ENCODE measurements at places on chromosomes 4 and X. TPM values are rescaled to one million over a fixed set of nuclear protein-coding genes. Genes with fewer than 3 reads are reported as not detected.

- no peak for DNase-seq
These were observed 17.9 kb downstream of the SMIM14 start for GRCh38 chr4:39620551-39621313.

- DNase-seq = no peak
These were observed 30.6 kb downstream of the TACC3 start for GRCh38 chr4:1751919-1752283.

DNA sequence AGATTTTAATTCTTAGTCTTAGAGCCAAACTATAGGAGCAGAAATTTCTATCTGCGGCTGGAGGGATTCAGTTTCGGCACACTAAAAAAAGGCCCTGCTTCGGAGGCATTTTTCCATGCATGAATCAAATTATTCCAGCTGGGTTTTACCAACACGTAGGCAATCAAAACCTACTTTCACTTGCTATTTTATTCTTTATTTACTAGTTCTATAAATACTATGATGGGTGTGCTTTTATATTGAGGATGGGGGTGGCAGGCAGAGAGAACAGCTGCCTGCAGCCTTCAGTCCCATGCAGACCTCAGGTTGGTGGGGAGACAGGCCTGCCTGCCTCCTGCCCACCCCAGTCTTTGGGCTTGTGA, 609.8 kb downstream of the BCOR start:
- no peak for DNase-seq

- DNase-seq = peak; percentile 91
These were observed 2.9 kb downstream of the TRIML2 start for GRCh38 chr4:188106454-188106853.

DNA sequence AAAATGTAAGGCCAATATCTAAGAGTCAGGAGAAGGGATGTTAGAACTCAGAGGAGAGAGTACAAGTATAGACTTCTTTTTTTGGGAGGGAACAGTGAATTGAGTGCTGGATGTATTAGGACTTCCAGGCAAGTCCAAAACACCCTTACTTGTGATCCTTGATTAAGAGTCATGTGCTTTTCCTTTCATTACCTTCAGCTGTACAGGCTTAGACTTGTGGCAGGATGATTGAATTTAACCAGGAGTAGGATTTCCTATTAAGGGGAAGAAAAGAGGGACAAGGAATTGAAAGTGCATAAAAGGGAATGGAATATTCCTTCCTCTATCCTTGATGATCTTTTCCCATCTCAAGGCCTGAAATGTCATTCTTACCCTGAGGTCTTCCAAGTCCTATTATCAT, 606.7 kb downstream of the STIM2 start:
- no peak for DNase-seq

- no peak for DNase-seq
These were observed at the start of gene ERVMER34-1 for GRCh38 chr4:52750819-52751486. Gene ERVMER34-1, minus strand, starts transcription at chr4:52751425. Its CDS starts 5,905 bp downstream, at chr4:52745520.

Gene PCYT1B
- 3.1 TPM for total RNA-seq

- no peak for DNase-seq
These were observed 27.8 kb downstream of the RP2 start for GRCh38 chrX:46864606-46865005.

DNA sequence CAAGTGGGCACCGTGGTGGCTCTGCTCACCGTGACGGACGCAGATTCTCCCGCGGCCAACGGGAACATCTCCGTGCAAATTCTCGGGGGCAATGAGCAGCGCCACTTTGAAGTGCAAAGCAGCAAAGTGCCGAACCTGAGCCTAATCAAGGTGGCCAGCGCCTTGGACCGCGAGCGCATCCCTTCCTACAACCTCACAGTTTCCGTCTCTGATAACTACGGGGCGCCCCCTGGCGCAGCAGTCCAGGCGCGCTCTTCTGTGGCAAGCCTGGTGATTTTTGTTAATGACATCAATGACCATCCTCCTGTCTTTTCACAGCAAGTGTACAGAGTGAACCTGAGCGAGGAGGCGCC, 2.7 kb downstream of the FAT4 start:
- DNase-seq = no peak

Gene COL25A1
- 0.45 TPM for total RNA-seq

GRCh38 chr4:71377561-71377960, 38.7 kb downstream of the SLC4A4 start:
- no peak for DNase-seq
